Stimulated activated CD8-positive, alpha-beta memory T cell treated with anti-CD3 and anti-CD28 coated beads, Interleukin-7, amount 100 ng/mL, for 24 hours (primary cell): ENCODE measurements at places on chromosomes 11 and 22.

- DNase-seq, result no peak
These were observed 64.6 kb downstream of the MYEOV start for GRCh38 chr11:69358398-69359020.

GRCh38 chr11:64757549-64758329 is 2.0 kb downstream of the PYGM start:
- no peak for DNase-seq

GRCh38 chr22:29049655-29050263 is 11.9 kb downstream of the C22orf31 start:
- no peak for DNase-seq

GRCh38 chr11:77999446-78000030 is 5.1 kb upstream of the INTS4 start:
- no peak for DNase-seq

DNA sequence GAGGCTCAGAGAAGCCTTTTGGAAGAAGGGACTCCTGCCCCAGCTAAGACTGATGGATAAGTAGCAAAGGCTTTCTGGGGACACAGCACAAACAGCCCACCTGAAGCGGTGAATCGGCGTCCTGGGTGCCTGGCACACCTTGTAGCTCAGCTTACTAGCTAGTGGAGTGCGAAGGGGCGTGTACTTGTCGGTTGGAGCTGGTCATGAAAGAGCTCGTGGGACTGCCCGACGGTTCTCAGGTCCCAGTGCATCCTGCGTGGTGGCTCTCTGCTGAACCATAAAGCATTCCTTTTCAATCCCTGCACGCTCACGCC is 690 bp upstream of the UVRAG start:
- no peak for DNase-seq

DNA sequence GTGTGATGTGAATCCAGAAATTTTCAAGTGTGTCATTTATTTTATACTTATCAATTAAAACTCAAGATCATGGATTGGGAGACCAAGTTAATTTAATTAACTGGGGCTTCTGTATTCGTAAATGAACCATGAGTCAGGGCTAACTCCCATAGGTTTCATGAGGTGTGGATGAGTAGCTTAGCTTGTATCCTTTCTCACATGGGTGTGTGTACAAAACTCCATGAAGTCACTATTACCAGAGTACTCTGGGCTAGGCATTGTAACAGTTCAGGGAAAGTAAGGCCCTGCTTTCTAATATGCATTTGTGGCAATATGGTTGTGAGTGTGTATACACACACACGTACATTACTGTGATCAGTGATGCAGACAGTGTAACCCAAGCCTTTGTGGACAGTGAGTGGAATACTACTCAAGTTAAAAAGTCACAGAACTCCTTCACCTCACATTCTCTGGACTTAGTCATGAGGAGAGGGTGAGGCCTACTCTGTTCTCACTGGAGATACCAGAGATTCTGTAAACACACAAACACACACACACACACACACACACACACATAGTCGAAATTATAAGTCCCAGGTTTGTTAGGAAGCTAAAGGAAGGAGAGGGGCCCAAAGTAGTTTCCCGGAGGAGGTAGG is 3.5 kb downstream of the CNTF start:
- no peak for DNase-seq

- DNase-seq, result no peak
These were observed 2.4 kb downstream of the LTBP3 start for GRCh38 chr11:65555693-65556231.

GRCh38 chr11:119572481-119573424 is 149.8 kb upstream of the THY1 start:
- no peak for DNase-seq
